DMS79 (cell line): ENCODE measurements at places on chromosomes 3 and 15.
A peak's percentile ranks its signal among the peaks of the same experiment; 100 is the strongest.

- no peak for DNase-seq
These were observed 25.0 kb downstream of the ZNF654 start for GRCh38 chr3:88084097-88084501.

- no peak for DNase-seq
These were observed 42.7 kb downstream of the IFT122 start for GRCh38 chr3:129482721-129483120.

DNA sequence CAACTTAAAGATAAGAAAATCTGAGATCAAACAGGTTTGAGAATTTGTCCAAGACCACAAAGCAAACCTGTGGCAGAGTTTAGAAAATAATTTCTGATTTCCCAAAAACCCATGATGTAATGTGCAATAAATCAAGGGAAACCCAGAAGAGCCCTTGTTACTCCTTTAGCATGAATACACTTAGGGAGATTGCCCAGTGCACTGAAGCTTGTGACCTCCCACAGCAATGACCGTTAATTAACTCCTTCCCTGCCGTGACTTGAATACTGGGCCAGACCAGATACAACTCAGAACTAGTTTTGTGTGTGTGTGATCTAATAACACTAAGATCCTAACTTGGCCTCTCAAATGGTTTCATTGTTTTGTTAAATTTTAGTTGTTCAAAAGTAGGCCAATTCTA lies 2.5 kb downstream of the PRKAR2A start:
- peak; percentile 0 for DNase-seq

- DNase-seq, result no peak
These were observed 227.3 kb downstream of the ITPR1 start for GRCh38 chr3:4720316-4721075.

DNA sequence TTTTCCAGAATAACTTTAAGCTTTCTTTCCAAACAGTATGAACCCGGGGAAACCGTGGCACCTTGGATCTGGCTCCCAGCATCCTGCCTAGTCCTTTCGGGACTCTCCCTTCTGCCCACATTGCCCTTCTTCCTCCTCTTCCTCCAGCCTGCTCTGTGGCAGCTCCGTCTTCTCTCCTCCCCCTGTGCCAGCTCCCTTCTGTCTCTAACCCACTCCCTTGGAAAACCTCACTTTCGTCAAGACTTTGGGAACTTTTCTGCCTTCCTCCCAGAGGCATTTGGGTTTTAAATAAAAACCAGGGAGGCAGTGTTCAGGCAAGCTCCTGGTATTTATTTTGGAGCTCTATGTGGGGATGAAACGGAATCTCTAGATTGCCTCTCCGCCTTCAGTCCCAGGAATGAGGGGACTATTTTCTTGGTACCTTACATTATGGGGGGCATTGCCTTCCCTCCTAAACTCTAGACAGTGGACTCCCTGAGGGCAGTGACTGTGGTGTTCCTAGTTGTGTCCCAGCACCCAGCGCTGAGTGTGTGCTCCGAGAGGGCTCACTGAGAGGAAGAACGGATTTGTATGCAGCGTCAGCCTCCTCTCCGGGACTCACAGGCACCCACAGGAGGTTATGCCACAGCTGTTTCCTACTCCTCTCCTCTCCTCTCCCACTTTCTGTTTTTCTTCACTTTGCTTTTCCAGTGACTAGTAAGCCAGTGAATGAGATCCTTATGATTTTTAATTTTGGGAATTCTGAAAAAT lies 105.4 kb upstream of the MRPS22 start:
- no peak for DNase-seq

DNA sequence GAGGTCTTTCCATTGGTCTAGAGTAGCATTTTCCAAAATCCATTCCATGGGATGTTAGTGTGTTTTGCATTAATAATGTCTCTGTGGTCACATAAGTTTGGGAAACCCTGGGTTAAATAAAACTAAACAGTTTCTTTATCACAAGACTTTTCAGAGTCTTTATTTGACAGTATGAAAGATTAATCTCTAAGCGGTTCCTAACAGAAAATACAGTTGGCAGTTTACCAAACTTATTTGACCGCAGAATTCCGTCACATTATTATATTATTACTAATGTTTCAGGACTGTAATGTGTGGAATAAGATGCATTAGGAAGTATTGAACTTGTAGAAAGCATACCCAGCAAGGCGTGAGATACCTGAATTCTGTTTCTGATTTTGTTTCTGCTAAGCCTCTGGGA lies 71.5 kb upstream of the ADAMTSL3 start:
- DNase-seq, result no peak

DNA sequence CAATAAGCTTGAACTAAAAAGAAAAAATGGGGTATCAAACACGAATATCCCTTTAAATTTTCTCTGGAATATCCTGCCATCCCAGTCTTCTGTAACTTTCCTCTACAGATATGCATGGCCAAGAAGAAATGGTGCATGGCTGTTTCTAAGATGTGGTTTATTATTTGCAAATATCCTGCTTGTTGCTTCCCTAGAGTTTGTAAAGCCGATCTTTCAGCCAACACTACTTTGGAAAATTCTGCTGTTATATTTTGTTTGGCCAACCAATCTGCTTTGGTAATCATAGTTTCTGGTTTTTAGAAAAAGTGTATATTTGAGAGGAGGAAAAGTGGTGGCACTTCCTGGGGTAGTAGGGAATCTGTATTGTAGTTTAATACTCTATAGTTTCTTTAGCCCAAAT lies 13.9 kb downstream of the PHLDB2 start:
- DNase-seq, result peak; percentile 20

GRCh38 chr15:57184502-57184901 lies 191.8 kb upstream of the CGNL1 start:
- DNase-seq, result no peak

DNA sequence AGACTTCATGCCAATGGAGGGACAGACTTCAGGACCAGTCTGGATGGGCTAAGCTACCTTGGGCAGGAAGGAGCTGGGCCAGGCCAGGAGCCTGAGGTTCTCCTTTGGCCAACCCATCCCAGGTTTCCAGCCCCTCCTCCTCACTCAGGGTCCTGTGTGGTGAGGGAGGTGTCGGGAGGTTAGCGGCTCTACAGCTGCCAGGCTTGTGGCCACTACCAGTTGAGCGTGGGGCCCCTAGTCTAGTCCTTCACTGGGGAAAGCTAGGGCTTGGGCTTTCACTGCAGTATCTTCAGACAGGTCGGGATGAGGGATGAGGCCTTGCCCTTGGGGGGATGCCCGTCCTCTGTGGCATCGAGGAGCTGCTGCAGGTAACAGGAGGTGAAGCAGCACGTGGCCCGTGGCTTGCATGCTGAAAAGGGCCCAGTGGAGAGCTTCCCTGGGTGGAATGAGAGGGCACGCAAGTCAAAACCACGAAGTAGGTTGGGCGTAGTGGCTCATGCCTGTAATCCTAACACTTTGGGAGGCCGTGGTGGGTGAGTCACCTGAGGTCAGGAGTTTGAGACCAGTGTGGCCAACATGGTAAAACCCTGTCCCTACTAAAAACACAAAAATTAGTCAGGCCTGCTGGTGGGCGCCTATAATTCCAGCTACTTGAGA lies 8.5 kb upstream of the FANCD2 start:
- DNase-seq, result no peak
